Caki2 (cell line): ENCODE measurements at places on chromosomes 12 and 14. TPM values are rescaled to one million over a fixed set of nuclear protein-coding genes. Genes with fewer than 3 reads are reported as not detected.

DNA sequence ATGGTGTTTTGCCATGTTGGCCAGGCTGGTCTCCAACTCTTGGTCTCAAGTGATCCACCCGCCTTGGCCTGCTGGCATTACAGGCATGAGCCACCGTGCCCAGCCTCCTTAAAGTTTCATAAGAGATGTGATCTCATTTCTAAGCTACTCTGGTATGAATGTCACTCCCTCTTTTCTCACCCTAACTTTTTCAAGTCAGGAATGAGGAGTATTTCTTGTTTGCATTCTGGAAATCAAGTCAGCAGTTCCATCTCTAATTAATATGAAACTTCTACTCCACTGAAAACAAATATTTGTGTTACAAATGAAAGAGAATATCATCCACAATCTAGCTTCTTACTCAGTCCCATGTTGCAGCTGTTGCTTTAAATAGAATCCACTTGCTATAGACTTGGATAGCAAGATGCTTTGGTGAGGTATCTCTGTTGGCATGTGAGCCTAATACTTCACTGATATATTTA, 61.3 kb downstream of the ARF6 start:
- no peak for DNase-seq

DNA sequence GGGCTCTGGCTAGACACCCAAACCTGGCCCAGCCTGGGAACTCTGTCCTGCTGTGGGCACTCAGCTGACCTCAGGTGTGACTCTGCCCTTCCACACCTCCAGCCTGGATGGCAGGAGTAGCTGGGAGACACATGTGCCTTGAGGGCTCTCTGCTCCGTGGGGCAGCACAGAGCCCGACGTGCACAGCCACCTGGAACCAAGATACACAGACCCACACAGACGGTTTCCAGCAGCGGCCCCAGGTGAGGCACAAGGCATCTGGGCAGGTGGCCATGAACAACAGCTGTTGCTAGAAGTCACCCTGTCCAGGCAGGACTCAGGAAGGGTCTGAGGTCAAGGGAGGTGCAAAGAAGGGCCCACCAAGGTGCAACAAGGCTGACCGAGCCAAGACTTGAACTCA, 5.9 kb downstream of the DEGS2 start:
- no peak for DNase-seq

CERS5 gene
- 47.1 and 78.6 TPM in 2 replicates for total RNA-seq

SYCP3 gene
- not detected in 2 replicates for total RNA-seq
